Right lung (tissue), 10 donors: ENCODE measurements at places on chromosomes 2 and 18. TPM values are rescaled to one million over a fixed set of nuclear protein-coding genes. Genes with fewer than 3 reads are reported as not detected.

The SP5 gene
- 8.5 TPM for polyA plus RNA-seq

The NOTO gene
- 0.08 TPM for polyA plus RNA-seq

The LCT gene
- 0.23 TPM for polyA plus RNA-seq

The SCTR gene
- polyA plus RNA-seq = 1.4 TPM

The EPB41L3 gene
- polyA plus RNA-seq = 41.5 TPM

The MCM6 gene
- polyA plus RNA-seq = 45.6 TPM

The LINC00305 gene
- not detected for polyA plus RNA-seq

The TOGARAM2 gene
- polyA plus RNA-seq = 5.4 TPM

The ANKRD30B gene
- polyA plus RNA-seq = 0.08 TPM

The ASAP2 gene
- polyA plus RNA-seq = 36.3 TPM

The PNO1 gene
- polyA plus RNA-seq = 11.4 TPM

The DSG1 gene
- polyA plus RNA-seq = 0.06 TPM

The TAF1B gene
- polyA plus RNA-seq = 19.1 TPM

The GAD1 gene
- polyA plus RNA-seq = 0.95 TPM

The IRS1 gene
- 30.0 TPM for polyA plus RNA-seq

The GREB1L gene
- polyA plus RNA-seq = 0.91 TPM

The ATOH8 gene
- polyA plus RNA-seq = 38.7 TPM

The RAB6D gene
- polyA plus RNA-seq = 1.1 TPM

The RAPH1 gene
- polyA plus RNA-seq = 22.1 TPM

The SCG2 gene
- 1.3 TPM for polyA plus RNA-seq

The IFIH1 gene
- polyA plus RNA-seq = 14.2 TPM

The INHBB gene
- 0.28 TPM for polyA plus RNA-seq

The COL3A1 gene
- 1,386 TPM for polyA plus RNA-seq

The ZNF396 gene
- 2.8 TPM for polyA plus RNA-seq

The FIGN gene
- polyA plus RNA-seq = 7.3 TPM

The PTPRM gene
- 105 TPM for polyA plus RNA-seq

The TUBA3E gene
- not detected for polyA plus RNA-seq

The TSGA10 gene
- polyA plus RNA-seq = 16.0 TPM

The ERICH2 gene
- 12.0 TPM for polyA plus RNA-seq

The RFX8 gene
- 0.94 TPM for polyA plus RNA-seq

The ACVR1C gene
- 0.18 TPM for polyA plus RNA-seq

The SMAD7 gene
- 55.0 TPM for polyA plus RNA-seq

The ALLC gene
- not detected for polyA plus RNA-seq

The G6PC2 gene
- polyA plus RNA-seq = not detected

The MYCN gene
- 22.4 TPM for polyA plus RNA-seq
